ENCODE measurements at places on chromosomes 6 and 20. TPM values are rescaled to one million over a fixed set of nuclear protein-coding genes. Genes with fewer than 3 reads are reported as not detected.

- DNase-seq = no peak
Measured at GRCh38 chr6:156942266-156942665, 165.1 kb downstream of the ARID1B start.

- DNase-seq = no peak
Measured at GRCh38 chr20:53652859-53653517, 59.3 kb upstream of the ZNF217 start.

GRCh38 chr6:63764318-63764916 is 128.8 kb downstream of the PHF3 start:
- DNase-seq = peak; percentile 24

The GTSF1L gene
- not detected for polyA plus RNA-seq

The PTK6 gene
- 0.34 TPM for polyA plus RNA-seq

The NOTCH4 gene
- 19.9 TPM for polyA plus RNA-seq

The RRBP1 gene
- 91.5 TPM for polyA plus RNA-seq

DNA sequence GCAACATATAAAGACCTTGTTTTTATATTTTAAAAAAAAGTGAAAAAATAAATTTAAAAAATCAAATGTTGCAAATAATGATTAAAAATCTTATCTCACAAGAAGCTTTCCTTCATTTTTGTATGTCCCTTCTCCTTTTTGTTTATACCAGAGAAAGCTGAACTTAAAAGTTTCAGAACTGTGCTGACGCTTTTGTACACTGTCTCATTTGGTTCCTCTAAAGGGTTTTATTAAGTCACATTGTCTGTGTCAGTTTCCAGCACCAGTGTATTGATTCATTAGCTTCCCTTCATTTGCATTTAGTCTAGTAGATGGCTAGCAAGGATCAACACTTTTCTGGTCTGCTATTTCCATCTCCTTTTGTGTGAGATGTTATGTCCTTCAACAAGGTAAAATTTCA is 6.7 kb downstream of the PCED1A start:
- DNase-seq = no peak

DNA sequence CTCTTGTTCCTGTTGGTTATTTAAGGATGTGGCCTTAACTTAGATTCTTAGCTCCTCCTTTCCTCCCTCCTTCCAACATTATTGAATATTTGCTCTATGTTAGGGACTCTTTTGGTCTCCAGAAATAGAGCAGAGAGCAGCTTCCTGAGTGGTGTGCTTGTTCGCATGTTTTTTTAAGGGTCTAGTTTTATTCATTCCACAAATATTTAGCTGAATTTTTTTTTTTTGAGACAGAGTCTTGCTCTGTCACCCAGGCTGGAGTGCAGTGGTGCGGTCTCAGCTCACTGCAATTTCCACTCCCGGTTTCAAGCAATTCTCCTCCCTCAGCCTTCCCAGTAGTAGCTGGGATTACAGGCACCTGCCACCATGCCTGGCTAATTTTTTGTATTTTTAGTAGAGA is 169.2 kb downstream of the ZFAND3 start:
- DNase-seq = no peak

GRCh38 chr20:12014276-12014675 is 96.6 kb downstream of the BTBD3 start:
- DNase-seq = no peak

GRCh38 chr20:1652960-1653359 is 4.6 kb downstream of the SIRPG start:
- no peak for DNase-seq
